ENCODE measurements at places on chromosomes 3 and 15.
A peak's percentile ranks its signal among the peaks of the same experiment; 100 is the strongest.

DNA sequence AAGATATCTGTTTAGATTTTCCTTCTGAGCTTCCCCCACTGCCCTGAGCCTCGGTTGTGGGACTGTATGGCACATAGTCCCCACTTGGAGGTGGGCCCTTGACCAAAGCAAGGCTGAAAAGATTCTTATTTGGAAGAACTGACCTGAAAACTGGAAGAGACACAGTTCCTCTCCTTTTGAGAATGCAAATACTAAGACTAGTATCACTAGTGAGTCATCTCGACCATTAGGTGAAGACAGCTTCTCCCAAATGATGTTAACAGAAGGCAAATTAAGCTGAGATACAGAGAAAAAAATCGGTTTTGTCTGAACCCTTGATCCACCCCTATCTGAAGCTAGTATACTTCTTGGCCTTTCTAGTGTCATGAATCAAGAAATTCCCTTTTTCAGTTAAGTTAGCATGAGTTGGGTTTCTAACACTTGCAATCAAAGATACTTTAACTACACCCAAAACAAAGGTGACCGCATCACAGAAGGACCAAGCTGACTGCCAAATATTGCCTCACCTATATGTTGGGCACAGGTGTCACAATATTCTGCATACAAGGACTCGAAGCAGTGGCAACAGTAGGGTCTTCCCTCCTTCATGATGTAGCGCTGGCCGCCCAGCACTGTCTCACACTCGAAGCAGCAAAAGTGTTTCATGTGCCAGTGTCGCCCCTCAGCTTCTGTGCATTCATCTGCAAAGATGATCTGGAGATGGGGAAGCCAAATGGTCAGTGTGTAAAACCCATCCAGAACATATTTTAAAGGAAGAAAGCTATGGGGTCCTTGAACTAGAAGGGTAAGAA is 72.4 kb downstream of the PRICKLE2 start:
- H3K27me3 ChIP-seq, result no peaks in the 10 kb centered on the region
- DNase-seq, result no peak
- no peaks in the 10 kb centered on the region for H3K36me3 ChIP-seq
- H3K4me1 ChIP-seq, result no peaks in the 10 kb centered on the region
- no peak overlapping the region for H3K4me3 ChIP-seq

GRCh38 chr15:82970078-82970686 is 15.8 kb upstream of the RAMAC start:
- no peaks in the 10 kb centered on the region for H3K36me3 ChIP-seq
- H3K27me3 ChIP-seq, result no peaks in the 10 kb centered on the region
- DNase-seq, result no peak
- H3K4me3 ChIP-seq, result no peak overlapping the region
- H3K4me1 ChIP-seq, result peaks cover 18% of the 10 kb centered on the region

DNA sequence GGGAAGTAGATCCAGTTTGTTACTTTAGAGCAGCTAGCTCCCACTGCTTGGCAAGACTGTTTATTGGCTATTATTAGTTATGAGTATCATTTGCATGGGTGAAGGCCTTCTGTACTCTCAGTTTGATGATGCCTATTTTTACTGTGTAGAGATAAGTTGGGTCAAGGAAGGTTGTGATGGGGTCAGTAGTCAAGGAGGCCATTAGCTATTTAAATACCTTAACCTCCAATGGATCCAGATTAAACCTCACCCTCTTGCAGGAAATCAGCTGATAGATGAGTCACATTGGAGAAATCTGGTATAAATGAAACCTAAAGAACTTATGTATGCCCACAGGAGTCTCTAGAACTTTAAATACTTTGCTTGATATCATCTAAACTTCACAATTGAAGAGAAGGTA is 45.0 kb downstream of the THBS1 start:
- no peaks in the 10 kb centered on the region for H3K36me3 ChIP-seq
- no peak for DNase-seq
- H3K4me1 ChIP-seq, result peaks cover 62% of the 10 kb centered on the region
- no peaks in the 10 kb centered on the region for H3K27me3 ChIP-seq
- H3K27ac ChIP-seq, result no peak overlapping the region
- no peak overlapping the region for H3K4me3 ChIP-seq

DNA sequence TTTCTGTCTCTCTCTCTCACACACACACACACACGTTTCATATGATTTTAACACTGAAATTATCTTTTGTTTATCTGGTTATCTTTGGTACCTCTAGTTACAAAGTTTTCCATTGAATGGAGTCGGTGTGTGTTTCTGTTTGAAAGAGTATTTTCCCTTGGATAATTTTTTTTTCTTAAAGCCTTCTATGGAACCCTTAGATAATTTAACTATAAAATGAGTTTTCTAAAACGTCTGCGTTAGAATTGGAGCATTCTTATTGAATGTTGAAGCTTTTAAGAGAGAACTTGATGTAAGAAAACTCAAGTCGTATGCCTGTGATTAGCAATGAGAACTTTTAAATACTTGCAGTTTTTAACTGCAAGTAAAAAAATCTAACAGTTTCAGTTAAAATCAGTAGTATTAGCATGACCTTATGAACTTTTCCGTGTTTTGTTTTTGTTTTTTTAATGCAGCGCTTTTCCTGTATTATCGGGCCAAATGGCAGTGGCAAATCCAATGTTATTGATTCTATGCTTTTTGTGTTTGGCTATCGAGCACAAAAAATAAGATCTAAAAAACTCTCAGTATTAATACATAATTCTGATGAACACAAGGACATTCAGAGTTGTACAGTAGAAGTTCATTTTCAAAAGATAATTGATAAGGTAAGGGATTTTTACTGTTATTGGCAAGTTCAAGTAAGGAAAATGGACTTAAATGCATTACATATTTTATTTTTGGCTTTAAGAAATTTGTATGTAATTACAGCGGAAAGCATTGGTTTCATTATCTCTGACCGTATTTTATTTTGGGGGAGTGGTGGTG is 3.0 kb downstream of the SMC4 start:
- peaks cover 27% of the 10 kb centered on the region for H3K4me1 ChIP-seq
- no peaks in the 10 kb centered on the region for H3K27me3 ChIP-seq
- peak overlapping the region; percentile 89 for H3K4me3 ChIP-seq
- H3K27ac ChIP-seq, result peak overlapping the region; percentile 91
- peaks cover 16% of the 10 kb centered on the region for H3K36me3 ChIP-seq

DNA sequence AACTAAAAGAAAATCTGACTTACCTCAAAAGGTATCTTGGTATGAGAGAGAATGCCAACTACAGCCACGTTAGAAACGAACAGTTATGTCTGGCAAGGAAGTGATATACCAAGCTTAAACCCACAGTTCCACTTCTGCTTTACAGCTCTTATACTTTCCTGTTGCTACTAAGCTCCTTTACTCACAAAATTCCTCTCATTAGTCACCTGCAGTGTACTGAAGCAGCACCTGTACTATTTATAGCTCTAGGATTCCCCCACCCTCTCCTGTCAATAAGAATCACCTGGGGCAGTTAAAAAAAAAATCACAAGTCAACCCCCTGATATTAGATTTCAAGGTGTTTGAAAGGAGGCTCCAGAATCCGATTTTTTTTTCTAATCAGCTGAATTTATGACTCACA is 2.9 kb upstream of the TMEM266 start:
- no peaks in the 10 kb centered on the region for H3K36me3 ChIP-seq
- peak; percentile 63 for DNase-seq
- H3K27me3 ChIP-seq, result 0 out of 2 replicates have a peak, but pooled peaks cover 12% of the 10 kb centered on the region
- H3K4me3 ChIP-seq, result peak overlapping the region; percentile 38
- peak overlapping the region; percentile 58 for H3K27ac ChIP-seq

- H3K36me3 ChIP-seq, result no peaks in the 10 kb centered on the region
- no peak overlapping the region for H3K27ac ChIP-seq
- no peaks in the 10 kb centered on the region for H3K4me1 ChIP-seq
- H3K27me3 ChIP-seq, result no peaks in the 10 kb centered on the region
- no peak for DNase-seq
- no peak overlapping the region for H3K4me3 ChIP-seq
Measured at GRCh38 chr3:31412832-31413231, 119.9 kb upstream of the STT3B start.

- no peaks in the 10 kb centered on the region for H3K27me3 ChIP-seq
- peaks cover 6% of the 10 kb centered on the region for H3K4me1 ChIP-seq
- no peaks in the 10 kb centered on the region for H3K36me3 ChIP-seq
- DNase-seq, result no peak
- no peak overlapping the region for H3K4me3 ChIP-seq
Measured at GRCh38 chr3:126945171-126945721, 37.7 kb upstream of the PLXNA1 start.

DNA sequence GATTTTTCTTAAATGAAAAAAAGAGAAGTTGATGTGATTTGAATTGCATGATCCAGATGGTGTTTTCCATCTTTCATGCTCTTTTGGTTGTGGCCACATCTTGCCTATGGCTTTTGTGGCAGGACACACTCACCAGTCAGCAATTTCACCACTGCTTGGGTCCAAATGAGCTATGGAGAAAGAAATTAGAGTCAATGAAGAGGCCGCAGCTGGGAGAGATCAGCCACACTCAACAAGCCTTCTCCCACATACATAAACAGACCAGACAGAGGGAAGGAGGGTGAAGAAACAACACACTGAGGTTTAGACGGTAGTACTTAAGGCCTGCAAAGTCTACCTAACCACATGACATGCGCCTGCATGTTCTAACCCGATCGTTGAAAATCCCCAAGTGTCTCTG is 110.7 kb upstream of the CDIN1 start:
- no peak overlapping the region for H3K4me3 ChIP-seq
- no peak for DNase-seq
- H3K27me3 ChIP-seq, result no peaks in the 10 kb centered on the region
- H3K4me1 ChIP-seq, result no peaks in the 10 kb centered on the region
- no peak overlapping the region for H3K27ac ChIP-seq

DNA sequence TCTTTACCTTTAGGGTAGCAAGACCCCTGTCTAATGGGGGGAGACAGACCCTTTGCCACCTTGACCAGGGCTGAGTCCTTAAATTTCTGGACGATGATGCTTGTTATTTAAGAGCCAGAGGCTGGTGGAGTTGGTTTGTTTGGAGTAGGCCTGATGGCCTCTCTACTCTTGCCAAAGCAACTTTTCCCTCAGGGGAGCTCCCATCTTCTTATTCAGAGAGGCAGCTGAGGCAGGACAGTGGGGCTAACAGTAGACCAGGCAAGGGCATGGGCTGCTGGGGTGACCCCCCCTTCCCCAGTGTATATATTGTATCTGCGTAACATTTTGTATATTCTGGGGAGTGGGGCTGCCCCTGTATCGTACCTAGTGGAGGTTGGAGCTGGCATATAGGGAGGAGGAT is 10.3 kb downstream of the RPS17 start:
- H3K4me1 ChIP-seq, result 0 out of 2 replicates have a peak, but pooled peaks cover 3% of the 10 kb centered on the region
- no peak for DNase-seq
- no peaks in the 10 kb centered on the region for H3K27me3 ChIP-seq
- no peak overlapping the region for H3K4me3 ChIP-seq
- no peak overlapping the region for H3K27ac ChIP-seq
- H3K36me3 ChIP-seq, result no peaks in the 10 kb centered on the region

DNA sequence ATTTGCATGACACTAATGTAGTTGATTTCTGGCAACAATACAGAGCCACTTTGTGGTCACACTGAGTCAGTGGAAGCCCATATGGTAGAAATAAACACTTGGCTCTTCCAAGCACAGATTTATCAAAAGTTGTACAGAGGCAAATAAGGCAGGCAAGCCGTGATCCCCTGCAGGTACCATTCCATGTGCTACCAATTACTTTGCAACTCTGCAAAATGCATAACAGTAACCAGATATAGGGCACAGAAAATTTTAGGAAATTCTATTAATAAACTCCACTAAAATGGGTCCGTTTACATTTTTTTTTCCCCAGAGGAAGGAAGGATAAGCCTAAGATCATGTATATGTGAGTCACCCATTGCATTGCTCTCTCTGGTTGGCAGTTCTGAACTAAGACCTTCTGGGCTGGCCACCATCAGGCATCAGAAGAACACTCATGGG is 103.1 kb upstream of the PTX3 start:
- no peaks in the 10 kb centered on the region for H3K27me3 ChIP-seq
- no peak for DNase-seq
- H3K36me3 ChIP-seq, result no peaks in the 10 kb centered on the region
- peaks cover 5% of the 10 kb centered on the region for H3K4me1 ChIP-seq

DNA sequence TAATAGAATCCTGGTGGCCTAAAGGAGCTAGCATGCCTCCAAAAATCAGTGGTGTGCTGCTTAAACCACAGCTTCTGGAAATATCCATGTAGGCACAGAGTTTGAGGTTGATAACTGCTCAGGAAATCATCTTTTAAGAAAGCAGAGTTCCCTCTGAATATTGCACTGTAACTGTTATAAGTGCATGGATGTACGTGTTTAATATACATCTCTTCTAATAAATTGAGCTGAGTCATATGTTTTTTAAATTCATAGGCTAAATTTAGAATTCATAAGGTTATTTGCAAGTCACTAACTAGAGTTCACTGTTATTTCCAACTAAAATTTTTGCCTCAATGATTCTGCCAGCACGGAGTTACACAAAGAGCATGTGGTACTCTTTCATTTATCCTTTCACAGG is 68.9 kb downstream of the MYH15 start:
- H3K36me3 ChIP-seq, result no peaks in the 10 kb centered on the region
- H3K27ac ChIP-seq, result no peak overlapping the region
- H3K4me1 ChIP-seq, result no peaks in the 10 kb centered on the region

GRCh38 chr3:31455524-31455923 is 77.2 kb upstream of the STT3B start:
- no peak overlapping the region for H3K4me3 ChIP-seq
- H3K4me1 ChIP-seq, result no peaks in the 10 kb centered on the region
- no peaks in the 10 kb centered on the region for H3K27me3 ChIP-seq
- no peak overlapping the region for H3K27ac ChIP-seq

- H3K36me3 ChIP-seq, result no peaks in the 10 kb centered on the region
- H3K27me3 ChIP-seq, result no peaks in the 10 kb centered on the region
- no peak overlapping the region for H3K4me3 ChIP-seq
- no peak for DNase-seq
Measured at GRCh38 chr15:41810651-41811431, 17.1 kb upstream of the JMJD7 start.

GRCh38 chr15:89749054-89749453 is 2.0 kb downstream of the MESP1 start:
- H3K36me3 ChIP-seq, result no peaks in the 10 kb centered on the region
- H3K27me3 ChIP-seq, result no peaks in the 10 kb centered on the region
- no peak for DNase-seq
- H3K4me3 ChIP-seq, result no peak overlapping the region

GRCh38 chr15:78977091-78977571 is 32.3 kb upstream of the CTSH start:
- DNase-seq, result peak; percentile 60
- H3K4me3 ChIP-seq, result no peak overlapping the region
- peaks cover 14% of the 10 kb centered on the region for H3K4me1 ChIP-seq
- no peaks in the 10 kb centered on the region for H3K36me3 ChIP-seq
- peak overlapping the region; percentile 19 for H3K27ac ChIP-seq

All from MM.1S (cell line).